ENCODE measurements at places on chromosomes 1 and 21.
A peak's percentile ranks its signal among the peaks of the same experiment; 100 is the strongest.

GRCh38 chr1:75672528-75673393 lies 51.7 kb upstream of the ACADM start:
- no peak for DNase-seq

GRCh38 chr1:65289449-65289848 lies 19.9 kb upstream of the DNAJC6 start:
- DNase-seq = no peak

GRCh38 chr21:37427221-37427620 lies 60.6 kb downstream of the DYRK1A start:
- DNase-seq = no peak

- DNase-seq = no peak
Observed at GRCh38 chr1:223512057-223512456, 118.8 kb downstream of the CCDC185 start.

- DNase-seq = no peak
Observed at GRCh38 chr1:196734006-196734405, 40.6 kb upstream of the CFHR3 start.

- DNase-seq = peak; percentile 30
Observed at GRCh38 chr1:45359882-45360513, 19.8 kb upstream of the MUTYH start.

DNA sequence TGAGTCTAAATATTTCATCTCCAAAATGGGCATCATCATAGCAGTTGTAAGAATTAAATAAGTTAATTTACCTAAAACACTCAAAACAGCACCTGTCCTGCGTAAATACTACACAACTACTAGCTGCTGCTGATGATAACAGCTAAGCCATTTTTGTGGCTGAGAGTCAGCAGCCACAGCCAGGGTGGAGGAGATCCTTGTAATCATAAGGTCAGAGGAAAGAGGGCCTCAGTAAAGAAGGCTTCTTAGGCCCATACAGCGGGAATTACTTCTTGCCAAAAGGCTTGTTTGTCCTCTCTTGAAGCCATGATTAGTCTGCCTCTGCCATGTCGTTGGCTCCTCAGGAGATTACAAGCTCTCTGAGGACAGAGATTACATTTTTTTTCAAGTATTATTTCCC lies 245.0 kb downstream of the FGGY start:
- no peak for DNase-seq

GRCh38 chr1:192907545-192908243 lies 98.9 kb downstream of the RGS2 start:
- DNase-seq = no peak

- no peak for DNase-seq
Observed at GRCh38 chr1:218809625-218810024, 364.1 kb upstream of the LYPLAL1 start.

DNA sequence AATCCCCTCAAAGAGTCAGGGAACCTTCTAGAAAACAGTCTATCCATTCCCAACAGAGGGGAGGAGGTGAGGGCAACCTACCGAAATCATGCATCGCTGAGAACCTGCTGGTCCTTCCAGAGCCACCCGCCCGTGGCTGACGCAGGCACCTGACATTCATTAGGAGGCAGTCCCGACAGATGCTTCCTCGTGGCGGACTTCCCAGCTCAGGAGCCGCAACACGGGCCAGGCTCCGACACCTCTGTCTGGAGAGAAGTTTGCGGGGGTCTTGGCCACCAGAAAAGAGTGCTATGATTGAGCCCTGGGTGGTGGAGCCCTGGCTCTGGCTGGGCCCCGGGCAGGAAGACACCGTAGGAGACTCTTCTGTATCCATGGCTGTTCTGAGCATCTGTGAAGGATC lies 86.4 kb upstream of the ARHGEF16 start:
- DNase-seq = no peak

DNA sequence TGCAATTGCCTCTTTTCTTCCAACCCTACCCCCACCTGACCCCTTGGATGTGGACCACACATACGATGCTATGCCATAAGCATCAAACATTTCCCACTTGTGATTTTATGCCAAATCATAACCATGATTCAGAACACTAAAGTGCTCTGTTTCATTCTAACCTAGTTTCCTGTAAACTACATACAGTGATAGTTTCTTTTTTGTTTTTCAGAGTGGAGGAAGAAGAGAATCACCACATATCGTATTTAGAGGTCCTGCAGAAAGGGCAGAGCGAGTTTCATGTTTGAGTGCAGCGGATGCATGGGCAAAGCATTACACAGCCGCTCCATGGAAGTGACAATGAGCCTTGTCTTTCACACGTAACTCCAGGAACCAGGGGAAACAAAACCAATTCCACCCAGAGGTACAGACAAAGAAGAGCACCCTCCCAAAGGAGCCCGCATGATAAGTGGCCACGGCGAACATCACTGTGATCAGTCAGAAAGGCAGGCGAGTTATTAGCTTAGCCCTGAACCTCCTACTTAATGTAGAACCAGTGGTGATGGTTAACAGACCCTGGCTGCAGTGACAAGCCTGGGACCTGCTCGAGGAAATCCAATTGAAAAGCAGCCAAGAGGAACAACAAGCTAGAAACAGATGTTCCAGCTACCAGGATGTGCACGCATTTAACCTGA lies 64.0 kb upstream of the ZNF281 start:
- no peak for DNase-seq

- DNase-seq = no peak
Observed at GRCh38 chr1:192609110-192610079, 26.6 kb upstream of the RGS13 start.

- DNase-seq = no peak
Observed at GRCh38 chr1:197126691-197127090, 19.8 kb downstream of the ASPM start.

DNA sequence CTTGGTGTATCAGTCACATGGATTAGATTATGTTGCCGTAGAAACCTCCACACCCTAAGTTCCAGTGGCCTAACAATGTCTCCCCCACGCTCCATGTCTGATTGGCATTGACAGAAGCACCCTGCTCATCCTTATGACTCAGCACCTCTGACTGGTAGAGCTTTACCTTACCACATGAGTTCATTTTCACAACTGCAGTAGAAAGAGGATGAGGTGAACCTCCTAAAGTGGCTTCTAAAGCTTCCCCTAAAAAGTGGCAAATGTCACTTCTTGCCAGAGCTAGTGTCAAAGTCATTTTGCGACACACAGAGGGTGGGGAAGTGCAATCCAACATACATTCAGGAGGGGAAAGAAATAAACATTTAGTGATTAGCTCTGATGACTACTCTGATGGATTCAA lies 30.6 kb upstream of the LYPD8 start:
- DNase-seq = no peak

DNA sequence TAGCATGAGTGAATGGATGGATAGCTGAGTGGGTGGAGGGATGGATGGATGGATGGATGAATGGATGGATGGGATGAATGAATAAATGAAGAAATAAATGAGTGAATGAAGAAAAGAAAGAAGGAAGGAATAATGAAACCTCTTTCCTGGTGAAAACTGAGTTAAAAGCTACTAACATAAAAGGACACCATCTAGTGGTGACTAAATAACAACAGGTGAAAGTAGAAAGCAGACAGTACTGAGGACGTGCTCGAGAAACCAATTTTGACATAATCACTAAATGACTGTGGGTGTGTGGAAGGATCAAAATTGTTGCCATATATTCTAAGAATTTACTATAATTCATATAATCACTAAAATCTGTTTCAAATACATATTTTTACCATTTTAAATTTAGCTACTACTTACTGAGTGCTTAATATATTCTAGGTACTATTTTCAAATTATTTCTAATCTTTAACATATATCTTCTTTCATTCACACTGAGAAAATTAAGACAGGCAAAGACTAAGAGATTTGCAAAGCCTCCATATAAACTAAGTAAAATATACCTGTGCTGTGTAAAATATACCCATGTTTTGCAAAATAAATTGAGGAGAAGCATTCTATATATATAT lies 522.9 kb downstream of the LRRIQ3 start:
- no peak for DNase-seq

DNA sequence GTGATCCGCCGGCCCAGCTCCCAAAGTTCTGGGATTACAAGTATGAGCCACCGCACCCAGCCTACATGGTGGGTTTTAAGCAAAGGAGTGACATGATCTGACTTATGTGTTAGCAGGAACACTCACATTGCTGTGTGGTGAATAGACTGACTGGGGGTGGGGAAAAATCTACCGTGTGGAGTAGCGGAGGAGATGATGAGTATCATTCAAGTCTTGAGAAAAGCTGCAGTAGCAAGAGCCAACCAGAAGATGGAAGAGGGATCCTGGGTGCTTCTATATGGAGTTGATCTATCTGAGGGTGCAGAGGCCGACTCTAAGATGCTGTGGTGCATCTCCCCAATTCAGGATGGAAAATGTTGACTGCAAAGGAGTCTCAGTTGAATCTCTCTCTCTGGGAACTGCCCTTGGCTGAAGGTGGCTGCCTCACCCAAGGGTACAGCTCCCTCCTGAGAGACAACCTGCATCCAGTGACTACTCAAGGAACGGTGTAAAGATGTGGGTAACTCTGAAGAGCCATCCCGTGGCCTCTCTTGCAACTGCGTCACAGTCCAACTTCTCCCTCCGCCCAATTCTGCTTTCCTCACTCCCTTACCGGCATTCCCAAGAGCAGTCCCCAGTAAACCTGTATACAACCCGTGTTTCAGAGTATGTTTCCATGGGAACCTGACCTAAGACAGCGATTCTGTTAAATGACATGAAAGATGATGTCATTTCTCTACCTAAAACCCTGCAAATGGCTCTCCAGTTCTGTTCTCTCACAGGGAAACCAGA lies 7.4 kb upstream of the B3GALNT2 start:
- DNase-seq = no peak

GRCh38 chr1:44531785-44532566 lies 126.9 kb downstream of the RNF220 start:
- no peak for DNase-seq

DNA sequence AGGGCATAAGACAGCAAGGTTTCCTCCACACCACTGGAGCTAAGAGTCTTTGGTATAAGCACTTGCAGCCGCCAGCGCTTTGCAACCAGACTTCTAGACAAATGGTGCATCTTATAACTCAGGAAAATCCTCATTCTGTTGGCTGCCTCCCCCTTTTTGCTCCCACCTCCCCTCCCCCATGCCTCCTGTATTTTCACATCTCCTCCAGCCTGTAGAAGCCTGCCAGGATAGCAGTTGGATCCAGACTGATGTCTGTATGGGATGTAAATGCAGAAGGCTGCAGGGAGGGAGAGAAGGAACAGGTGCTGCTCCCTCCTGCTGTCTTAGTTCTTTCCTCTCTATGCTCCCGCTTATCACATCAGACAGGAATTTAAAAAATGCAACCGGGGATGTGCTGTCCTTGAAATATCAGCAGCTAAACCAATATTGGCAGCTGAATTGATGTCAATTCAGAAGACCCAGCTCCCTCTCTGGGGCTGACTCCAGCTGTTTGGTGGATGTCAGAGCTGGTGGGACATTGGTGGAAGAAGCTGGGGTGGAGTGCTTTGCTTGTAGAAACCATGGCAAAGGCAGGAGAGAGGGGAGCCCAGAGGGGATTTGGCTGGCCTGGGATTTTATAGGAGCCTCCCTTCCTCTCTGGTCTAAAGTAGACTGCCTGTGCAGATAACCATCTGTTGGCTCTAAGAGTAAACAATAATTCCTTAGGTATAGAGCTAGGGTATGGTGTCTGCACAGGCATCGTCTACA lies 53.5 kb downstream of the NFASC start:
- DNase-seq = no peak

DNA sequence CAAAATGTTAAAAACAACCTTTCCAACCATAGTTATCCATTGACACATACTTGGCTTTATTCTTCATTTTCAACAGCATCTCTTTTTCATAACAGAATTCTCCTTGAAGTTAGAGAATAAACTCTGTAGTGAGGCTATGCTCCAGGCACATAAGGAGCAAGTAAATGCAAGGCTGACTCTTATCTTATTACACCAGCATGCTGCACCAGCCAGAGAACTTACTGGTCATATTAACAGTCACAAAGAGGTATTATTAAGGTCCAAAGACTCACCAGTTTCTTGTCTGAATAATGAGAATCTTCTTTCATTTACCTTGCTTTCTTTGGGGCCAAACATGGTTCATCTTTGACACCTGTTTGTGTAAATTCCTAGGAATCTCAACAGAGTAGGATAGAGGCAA lies 71.3 kb upstream of the IVNS1ABP start:
- DNase-seq = no peak

GRCh38 chr1:168187177-168187576 lies 8.4 kb downstream of the TIPRL start:
- DNase-seq = no peak

DNA sequence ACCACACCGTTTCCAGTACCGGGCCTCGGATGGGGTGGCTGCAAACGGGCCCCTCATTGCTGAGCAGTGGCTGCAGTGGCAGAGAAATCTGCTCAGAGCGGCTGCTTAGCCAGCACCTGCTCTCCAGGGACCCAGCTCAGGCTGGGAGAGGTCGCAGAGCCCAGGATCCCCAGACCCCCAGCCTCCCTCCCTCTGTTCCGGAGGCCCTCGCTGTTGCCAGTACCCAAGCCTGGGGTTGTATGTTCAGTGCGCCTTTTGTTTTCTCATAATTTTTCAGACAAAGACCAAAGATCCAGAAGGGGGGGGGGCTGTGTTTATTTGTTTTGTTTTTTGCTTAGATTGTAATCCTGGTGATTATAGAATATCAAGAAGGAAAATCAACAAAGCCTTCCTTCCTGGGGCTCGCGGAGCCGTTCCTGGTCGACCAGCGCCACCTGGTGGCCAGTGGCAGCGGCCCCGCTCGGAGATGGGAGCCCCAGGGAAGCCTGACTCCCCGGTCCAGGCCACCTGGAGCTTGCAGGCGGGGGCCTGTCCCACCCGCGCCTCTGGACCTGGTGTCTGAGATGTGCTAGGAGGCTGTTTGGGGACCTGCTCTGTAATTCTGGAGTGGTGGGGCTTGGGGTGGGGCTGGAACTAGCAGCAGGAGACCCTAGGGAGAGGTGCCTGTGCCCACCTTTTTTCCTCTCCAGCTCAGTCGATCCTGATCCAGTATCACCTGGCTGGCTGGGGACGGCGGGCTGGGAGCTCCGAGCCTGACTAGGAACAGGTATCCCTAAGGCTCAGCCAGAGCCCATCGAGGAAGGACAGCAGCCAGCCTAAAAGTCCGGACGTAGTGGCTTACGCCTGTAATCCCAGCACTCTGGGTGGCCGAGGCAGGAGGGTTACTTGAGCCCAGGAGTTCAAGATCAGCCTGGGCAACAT lies 123.9 kb upstream of the VAMP3 start:
- peak; percentile 55 for DNase-seq

DNA sequence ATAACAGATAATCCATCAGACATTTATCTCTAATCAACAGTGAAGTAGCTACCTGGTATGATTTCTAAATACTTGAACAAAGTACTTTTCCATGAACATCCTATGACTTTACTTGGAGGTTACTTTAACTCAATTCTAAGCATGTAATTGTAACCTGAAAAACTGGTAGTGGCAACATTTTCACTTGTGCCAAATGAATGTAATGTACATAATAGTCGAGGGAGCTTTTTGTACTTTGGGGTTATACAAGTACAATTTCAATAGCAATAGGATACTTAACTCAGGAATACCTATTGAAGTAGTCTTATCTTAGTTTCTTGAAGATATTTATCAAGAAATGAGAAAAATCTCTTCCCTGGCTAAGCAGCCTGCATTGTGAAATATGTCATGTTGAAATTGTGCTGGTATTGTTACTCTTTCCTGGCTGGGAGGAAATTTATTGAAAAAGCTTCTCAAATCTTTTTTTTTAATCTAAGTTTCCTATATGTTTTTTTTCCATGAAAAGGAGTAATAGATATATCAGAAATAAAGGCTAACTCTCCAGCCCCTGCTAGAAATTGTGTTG lies 33.7 kb upstream of the CACYBP start:
- no peak for DNase-seq

Data from NCI-H1092 (cell line).